ENCODE measurements at places on chromosomes 6 and 20. TPM values are rescaled to one million over a fixed set of nuclear protein-coding genes. Genes with fewer than 3 reads are reported as not detected.

SDCBP2 gene
- 3.1 TPM for total RNA-seq

GRCh38 chr6:41371461-41371991, 36.1 kb downstream of the NCR2 start:
- DNase-seq, result peak; percentile 50

NKX2-2 gene
- not detected for total RNA-seq

DNA sequence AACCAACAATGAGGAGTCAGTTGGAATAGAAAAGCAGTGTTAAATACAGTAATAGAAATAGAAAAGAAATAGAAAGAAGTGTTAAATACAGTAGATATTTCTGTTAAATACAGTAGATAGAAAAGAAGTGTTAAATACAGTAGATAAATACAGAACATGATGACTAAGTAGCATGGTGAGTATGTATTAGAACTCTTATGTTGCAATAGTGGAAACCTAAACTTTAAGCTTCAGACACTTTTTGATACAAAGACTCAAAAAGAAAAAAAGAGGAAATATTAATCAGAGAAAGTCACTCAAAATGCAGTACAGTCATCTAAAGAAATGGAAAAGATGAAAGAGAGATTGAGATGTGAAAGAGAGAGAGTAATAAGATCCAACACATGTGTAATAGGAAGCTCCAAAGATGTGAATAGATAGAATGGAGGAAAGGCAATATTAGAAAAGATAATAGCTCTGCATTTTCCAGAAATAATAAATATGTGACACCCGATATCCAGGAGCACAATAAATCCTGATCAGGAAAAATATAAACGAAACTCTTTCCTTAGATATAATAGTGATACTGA, 131.5 kb upstream of the KCNK16 start:
- no peak for DNase-seq

MYMX gene
- 1.1 TPM for total RNA-seq

DNA sequence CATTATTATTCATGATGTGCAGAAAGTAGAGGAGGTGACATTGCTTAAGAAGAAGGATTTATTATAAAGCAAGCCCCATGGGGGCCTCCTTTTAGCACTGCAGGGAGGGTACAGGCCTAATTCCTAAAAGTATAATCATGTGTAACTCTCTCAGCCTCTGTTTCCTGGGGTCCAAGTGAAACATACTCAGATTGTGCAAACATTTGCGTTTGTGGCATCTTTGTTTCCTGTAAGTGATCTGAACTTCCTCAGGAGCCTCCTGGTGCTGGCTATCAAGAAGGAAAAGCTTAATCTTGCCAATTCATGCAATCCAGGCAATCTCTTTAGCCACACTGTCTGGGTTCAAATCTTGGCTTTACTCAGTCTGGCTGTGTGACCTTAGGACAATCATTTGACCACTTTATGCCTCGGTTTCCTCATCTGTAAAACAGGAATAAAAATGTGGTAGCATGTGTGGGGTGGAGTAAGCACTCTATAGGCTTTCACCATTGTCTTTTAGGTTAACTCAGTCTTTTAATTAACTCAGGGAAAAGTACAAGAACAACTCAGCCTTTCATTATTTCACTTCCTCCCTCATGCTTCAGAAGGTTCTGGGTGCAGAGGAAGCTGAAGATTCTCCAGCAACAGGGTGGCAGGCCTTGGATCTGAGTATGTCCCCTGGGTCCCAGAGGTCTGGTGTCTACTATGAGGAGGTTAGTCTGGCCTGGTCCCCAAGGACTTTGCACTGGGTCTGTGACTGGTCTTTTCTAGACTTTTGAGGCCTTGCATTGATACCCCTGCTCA, 831 bp upstream of the SIRPB2 start:
- DNase-seq, result no peak

DNA sequence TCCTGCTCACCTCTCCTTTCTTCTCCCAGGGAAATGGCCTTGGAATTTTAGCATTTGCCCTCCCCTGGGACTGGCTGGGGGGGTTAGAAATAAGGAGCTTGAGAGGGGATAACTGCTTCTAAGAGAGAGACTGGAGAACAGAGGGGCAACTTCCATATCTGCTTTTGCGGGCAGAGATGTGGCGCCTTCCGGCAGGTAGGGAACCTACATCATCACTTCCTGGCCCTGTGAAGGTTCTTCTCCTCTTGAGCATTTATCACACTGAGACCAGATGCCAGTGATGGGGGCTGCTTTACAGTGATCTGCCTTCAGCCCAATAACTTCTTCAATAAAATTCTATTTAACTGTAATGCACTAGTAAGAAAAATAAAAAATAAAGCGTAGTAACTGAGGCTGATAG, 48.1 kb downstream of the TBC1D7 start:
- DNase-seq, result no peak

DNA sequence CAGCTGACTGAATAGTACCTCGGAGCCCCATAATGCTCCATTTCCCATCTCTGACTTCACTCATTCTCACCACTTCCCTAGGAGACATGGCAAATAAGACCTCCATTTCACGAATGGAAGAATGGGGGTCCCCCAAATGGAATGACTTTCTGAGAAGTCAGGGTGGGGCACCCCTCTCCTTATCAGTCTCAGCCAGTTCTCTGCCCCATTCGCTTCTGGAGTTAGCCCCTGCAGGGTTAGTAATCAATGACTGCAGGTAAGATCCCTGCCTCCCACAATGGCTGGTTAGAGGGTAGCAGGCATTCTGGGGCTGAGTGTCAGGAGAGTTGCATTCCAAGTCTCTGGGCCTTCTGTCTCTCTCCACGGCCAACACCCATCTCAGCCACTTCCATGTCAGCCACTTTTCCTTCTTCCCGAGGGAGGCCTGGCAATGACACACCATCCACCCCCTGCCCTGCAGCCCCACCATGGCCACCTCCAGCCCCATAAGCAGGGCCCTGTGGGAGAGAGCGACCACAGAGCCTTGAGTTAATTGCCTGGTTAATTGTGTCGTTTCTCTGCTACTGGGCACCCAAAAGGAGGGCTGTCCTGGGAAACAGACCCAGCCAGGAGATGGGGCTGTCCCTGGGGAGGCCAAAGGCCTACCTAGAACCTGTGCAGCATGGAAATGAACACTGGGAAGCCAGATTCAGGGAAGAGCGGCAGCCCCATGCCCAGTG, 13.4 kb downstream of the CCDC167 start:
- no peak for DNase-seq

DNA sequence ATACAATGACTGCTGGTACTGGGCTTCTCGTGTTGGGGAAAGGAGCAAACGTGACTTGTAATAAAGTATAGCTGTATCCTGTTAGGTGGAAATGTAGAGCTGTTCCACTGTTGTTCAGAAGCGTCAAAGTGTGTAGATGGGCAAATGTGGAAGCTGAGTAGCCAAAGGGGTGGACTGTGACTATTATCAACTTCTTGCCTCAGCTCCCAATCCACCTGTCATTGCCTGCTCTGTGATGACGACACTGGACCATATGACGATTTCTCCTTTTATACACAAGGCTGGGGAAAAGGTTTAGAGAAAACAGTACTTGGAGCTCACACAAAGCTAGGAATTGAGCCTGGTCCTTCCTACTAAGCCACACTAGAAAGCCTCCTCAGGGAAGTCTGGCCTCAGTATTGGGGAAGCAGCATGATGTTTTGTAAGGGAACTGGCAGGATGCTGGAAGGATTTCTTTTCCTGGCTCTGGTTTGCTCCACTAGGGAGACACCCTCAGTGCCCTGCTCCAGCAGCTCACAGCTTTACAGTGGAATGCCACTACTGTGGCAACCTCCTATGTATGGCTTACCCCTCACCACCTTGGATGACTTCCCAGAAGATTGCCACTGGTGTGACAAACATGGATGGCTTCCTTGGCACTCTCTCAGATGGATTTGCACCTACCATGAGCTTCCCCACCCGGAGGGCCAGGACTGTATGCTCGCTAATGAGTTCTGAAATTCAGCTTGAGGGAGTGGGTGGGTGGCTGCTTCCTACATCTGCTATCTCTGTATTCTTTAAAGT, 20.0 kb downstream of the CD164 start:
- no peak for DNase-seq

PDYN gene
- not detected for total RNA-seq

- no peak for DNase-seq
Measured at GRCh38 chr20:63950701-63951397, 5.4 kb downstream of the UCKL1 start.

MOXD1 gene
- 2.2 TPM for total RNA-seq

- DNase-seq, result no peak
Measured at GRCh38 chr6:33391922-33392594, 435 bp downstream of the KIFC1 start.

GRCh38 chr6:11868392-11868791, 89.8 kb upstream of the ADTRP start:
- DNase-seq, result no peak

DNA sequence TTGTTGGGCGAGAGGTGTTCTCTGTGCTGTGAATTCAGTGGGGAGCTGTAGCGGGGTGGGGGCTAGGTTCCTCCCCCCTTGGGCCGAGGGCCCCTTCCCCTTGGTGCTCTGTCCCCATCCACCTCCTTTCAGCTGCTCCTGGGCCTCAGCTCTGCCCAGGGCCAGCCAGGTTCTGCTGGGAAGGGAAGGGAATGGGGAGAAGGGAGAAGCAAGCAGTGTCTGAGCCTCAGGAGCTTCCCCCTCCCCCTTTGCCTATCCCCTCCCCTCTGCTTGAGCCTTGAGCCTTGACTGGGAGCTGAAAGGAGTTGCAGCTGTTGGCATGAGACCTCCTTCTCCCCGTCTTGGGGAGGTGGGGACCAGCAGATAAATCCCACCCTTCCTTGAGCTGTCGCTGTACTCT, 576 bp upstream of the RRP36 start:
- no peak for DNase-seq

DNA sequence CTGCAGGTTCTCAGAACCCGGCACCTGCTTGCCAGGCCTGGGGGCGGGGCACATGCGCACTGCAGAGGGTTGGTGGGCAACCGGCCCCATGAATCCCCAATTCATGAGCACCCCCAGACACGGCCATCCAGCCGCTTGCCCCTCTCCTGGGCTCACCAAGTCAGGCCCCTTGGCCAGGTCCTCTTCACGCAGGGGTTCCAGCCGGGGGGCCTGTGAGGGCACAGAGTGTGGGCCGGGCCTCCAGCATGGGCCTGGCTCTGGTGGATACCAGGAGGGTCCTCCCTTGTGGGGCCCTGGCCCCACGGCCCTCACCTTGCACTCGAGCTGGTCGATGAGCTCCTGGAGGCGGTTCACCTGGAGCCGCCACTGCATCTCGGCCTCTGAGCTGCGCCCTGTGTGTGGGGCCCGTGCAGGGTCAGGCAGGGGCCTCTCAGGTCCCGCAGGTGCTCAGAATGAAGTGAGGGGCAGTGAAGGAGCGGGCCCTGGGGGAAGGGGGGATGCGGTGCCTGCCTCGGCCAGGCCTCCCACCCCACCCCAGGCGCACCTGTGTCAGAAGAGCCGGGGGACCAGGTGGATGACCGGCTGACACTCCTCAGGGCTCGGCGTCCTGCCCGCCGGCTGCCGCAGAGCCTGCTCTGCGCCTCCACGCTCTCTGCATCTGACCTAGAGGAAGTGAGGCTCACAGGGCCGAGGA, 2.6 kb upstream of the C20orf144 start:
- DNase-seq, result no peak

LCA5 gene
- 2.5 TPM for total RNA-seq

- DNase-seq, result no peak
Measured at GRCh38 chr20:41574802-41575389, 43.3 kb downstream of the CHD6 start.

GRCh38 chr6:142323377-142323776, 21.6 kb downstream of the ADGRG6 start:
- DNase-seq, result no peak

- no peak for DNase-seq
Measured at GRCh38 chr6:14231071-14231483, 113.5 kb downstream of the CD83 start.

- DNase-seq, result no peak
Measured at GRCh38 chr6:149129371-149130077, 188.0 kb upstream of the TAB2 start.

ABHD16B gene
- total RNA-seq, result not detected

DNA sequence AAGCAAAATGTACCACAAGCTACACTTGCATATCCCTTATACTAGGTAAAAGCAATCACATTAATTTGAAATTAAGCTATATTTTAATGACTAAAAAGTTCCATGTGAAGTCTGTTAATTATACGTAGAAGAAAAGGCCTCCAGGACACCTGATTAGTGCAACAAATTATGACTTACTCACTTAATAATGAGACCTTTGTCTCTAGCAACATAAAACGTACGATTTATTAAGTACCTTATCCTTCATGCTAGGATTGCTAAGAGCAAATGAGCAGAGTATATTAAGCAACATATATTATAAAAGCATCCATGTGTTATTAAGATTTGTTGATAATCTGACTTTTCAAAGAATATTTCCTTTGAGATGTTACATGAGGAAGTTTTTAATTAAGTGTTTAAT, 2.5 kb downstream of the BMP5 start:
- DNase-seq, result no peak

DNA sequence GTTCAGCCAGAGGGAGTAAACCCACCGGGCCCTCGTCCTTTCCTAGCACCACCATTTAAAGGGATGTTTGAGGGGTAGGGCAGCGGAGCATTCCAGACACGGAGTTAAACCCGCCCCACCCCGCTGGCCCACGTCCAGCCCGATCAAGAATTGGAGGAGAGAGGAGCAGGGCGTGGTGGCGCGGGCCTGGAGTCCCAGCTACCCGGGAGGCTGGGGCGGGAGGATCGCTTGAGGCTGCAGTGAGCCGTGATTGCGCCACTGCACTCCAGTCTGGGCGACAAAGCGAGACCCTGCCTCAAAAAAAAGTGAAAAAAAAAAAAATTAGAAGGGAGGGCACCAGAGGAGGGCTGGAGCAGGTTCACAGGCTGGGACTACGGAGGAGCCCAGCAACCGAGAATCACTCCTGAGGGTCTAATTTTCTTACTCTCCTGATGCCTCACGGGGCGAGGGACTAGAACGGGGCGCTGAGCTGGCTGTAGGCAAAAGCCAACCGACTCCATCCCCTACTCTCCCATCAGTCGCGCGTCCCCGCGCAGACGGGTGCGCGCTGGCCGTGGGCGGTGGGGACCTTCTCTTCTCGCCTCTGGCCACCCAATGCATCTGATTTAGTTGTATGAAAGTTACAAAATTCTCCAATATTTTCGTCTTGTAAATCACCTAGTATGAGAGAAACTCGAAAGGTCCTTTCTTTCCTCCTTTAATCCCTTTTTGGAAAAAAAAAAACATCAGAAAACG, 6.1 kb upstream of the HSPA1B start:
- peak; percentile 57 for DNase-seq

- no peak for DNase-seq
Measured at GRCh38 chr6:75893058-75893775, 144.2 kb downstream of the MYO6 start.

GRCh38 chr20:62377064-62377461, 9.8 kb upstream of the RPS21 start:
- no peak for DNase-seq

TREM1 gene
- 1.9 TPM for total RNA-seq

- no peak for DNase-seq
Measured at GRCh38 chr6:150741633-150742200, 123.8 kb upstream of the MTHFD1L start.

ZNF334 gene
- total RNA-seq, result 1.6 TPM

DNA sequence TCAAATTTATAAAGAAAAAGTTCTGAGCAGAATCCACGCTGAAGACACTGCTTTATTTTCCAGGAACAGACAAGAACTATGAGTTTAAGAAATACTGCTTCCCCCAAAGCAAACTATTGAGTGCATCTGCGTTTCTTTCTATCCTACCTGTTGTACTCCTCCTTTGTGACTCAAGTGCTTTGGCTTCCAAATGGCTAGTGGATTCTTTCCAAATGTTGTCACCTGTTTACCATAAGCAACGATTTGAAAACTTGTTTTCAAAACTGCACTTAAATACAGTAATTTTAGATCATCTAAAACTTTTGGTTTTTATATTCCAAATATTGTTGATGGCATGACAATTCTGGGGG, 9.5 kb downstream of the PXDC1 start:
- DNase-seq, result no peak

TREML2 gene
- total RNA-seq, result 0.10 TPM

Data from heart right ventricle (tissue), 16 donors.